ENCODE measurements at places on chromosomes 2 and 18.
A peak's percentile ranks its signal among the peaks of the same experiment; 100 is the strongest.

- DNase-seq = no peak
Observed at GRCh38 chr2:9690716-9691498, 60.1 kb upstream of the YWHAQ start.

- no peak for DNase-seq
Observed at GRCh38 chr2:46239175-46239846, 57.9 kb upstream of the EPAS1 start.

GRCh38 chr2:16773080-16773713 lies 107.6 kb upstream of the CYRIA start:
- DNase-seq = no peak

DNA sequence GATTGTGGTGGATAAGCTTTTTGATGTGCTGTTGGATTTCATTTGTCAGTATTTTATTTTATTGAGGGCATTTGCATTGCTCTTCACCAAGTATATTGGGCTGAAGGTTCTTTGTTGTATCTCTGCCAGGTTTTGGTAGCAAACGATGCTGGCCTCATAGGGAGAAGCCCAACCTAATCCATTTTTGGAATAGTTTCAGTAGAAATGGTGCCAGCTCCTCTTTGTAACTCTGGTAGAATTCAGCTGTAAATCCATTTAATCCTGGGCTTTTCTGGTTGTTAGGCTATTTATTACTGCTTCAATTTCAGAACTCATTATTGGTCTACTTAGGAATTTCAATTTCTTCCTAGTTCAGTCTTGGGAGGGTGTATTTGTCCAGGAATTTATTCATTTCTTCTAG lies 309.8 kb upstream of the SETBP1 start:
- DNase-seq = no peak

GRCh38 chr2:190879474-190880377 lies 895 bp upstream of the GLS start:
- DNase-seq = no peak

DNA sequence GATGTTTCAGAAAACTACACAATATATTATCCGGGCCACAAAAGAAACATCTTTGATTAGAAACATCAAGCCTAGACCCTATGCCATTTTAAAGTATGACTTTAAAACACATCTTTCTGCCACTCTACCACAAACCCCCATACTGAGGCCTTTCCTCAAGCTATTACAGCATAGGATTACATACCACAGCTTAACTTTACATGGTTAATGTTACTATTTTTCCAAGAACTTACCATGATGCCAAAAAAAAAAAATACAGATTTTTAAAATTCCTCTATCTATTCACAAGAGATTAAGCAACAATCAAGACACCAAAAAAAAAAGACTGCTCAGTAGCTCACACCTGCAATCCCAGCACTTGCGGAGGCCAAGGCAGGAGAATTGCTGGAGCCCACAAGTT lies 9.0 kb downstream of the NCKAP1 start:
- no peak for DNase-seq

- DNase-seq = no peak
Observed at GRCh38 chr2:152523091-152523490, 188.1 kb downstream of the FMNL2 start.

GRCh38 chr2:231318954-231319353 lies 76.6 kb upstream of the B3GNT7 start:
- DNase-seq = no peak

DNA sequence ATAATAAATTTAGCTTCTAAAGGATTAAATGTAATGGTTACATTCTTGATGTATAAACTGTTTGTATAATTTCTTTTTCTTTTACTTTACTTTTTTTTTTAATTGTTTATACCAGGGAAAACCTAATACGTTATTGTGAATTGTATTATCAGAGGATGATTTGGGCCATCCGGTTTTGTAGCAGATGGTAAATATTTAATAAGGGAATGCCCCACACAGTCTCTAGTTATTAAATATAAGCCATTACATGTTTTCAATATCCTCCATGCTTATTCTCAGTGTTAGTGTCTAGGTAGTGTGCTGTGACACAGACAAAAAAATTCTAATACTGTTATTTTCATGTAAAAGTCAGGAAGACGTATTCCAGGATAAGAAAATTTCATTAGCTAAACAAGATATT lies 553.9 kb downstream of the ZNF804A start:
- DNase-seq = no peak

DNA sequence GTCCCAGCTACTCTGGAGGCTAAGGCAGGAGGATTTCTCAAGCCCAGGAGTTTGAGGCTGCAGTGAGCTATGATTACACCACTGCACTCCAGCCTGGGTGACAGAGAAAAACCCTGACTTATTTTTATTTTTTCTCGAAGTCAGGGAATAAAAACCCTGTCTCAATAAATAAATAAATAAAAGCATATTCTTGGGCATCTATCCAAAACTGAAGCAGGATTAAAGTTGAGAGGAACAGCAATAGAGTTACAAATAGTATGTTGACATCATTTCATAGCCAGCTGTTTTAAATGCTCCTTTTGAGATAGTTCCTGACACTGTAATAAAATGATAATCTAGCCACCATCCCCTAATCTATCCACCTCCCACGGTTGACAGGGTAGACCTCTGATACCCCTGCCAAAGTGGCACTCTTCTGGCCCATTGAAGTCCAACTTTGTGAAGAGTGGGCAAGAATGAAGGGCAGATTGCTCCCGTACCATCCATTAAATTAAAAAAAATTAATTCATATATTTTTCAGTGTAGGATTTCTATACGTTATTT lies 42.3 kb upstream of the LPIN2 start:
- DNase-seq = no peak

- no peak for DNase-seq
Observed at GRCh38 chr2:154242687-154243086, 371.0 kb downstream of the GALNT13 start.

DNA sequence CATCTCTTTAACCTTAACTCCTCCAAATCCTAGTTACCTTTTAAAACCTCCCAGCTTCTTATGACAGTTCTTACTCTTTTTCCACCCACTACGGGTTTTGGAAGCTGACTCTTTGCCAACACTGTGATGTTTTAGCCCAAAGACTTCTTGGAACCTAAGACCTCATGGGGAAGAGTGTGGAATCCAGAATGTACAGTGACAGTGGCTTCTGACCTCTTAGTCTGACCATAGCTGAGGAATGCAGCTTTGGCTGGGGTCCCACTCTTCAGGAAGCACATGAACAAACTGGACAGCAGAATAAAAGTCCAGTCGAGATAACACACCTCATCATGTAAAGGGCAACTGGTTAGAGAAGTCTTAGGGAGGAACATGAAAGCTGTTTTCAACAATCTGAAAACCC lies 161.1 kb upstream of the PKDCC start:
- DNase-seq = no peak

- DNase-seq = no peak
Observed at GRCh38 chr2:240393831-240394410, 41.5 kb upstream of the GPC1 start.

GRCh38 chr2:80086831-80087230 lies 217.7 kb downstream of the LRRTM1 start:
- no peak for DNase-seq

DNA sequence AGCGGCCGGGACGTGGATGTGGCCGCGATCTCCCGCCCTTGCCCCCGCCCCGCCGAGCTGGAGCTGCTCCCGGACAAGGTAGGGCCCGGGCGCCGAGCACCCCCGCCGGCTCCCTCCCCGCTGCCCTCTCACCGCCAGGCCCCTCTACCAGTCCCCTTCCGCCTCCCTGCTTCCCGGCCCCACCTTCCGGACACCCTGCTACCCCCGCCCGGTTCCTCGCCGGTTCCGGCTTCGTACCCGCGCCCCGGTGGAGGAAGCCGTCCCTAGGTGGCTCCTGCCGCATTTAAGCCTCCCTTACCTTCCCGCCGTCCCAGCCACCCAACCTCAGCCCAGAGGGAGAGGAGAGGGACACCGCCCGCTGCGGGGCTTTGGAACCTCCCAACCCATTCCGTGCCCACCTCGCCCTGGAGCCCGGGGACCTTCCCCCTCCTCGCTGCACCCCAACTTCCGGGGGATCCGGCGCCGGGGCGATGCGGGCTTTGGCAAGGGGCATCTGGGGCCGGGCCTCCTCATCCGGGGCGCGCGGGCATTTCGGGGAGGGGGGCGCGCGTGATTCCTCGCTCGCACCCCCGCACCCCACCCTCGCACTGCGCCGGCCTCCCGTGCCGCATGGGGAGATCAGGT lies 475 bp downstream of the B3GNT2 start:
- DNase-seq = no peak

DNA sequence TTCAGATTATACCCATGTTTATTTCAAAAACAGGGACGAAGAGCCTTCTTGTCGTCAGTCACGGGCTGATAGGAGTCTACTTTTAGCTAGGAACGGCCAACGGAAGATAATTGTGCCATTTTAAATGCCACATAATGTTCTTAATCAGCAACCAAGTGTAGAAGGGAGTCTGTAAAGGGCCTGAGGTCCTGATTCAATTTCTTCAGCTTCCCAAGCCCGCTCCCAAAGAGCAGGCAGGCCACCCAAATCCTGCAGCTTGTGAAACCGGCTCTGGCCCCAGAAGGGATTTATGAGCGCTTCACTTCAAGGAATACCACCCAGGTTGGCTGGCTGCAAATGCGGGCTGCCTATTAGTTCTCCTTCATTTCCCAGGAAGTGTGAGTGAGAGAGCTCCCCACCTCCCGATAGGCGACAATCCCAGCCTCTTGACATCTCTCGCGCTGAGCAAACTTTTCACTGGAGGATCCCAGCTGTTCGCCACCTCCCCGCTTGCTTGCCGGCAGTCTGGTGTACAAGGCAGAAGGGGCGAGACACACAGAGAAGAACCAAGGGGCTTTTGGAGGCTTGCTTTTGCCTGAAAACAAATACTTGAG lies 272.9 kb downstream of the CDH20 start:
- DNase-seq = peak; percentile 33

DNA sequence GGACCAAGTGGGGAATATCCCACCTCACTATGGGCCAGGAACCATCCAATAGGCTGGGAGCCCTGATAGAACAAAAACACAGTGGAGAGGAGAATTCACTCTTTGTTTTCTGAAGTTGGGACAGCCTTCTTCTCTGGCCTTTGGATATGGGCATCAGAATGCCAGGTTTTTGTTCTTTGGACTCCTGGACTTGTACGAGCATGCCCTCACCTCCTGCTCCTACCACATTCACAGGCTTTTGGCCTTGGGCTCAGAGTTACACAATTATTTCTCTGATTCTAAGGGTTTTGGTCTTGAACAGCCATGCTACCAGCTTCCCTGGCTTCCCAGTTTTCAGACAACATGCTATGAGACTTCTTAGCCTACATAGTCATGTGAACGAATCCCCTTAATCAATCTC lies 732.9 kb upstream of the VRK2 start:
- no peak for DNase-seq

DNA sequence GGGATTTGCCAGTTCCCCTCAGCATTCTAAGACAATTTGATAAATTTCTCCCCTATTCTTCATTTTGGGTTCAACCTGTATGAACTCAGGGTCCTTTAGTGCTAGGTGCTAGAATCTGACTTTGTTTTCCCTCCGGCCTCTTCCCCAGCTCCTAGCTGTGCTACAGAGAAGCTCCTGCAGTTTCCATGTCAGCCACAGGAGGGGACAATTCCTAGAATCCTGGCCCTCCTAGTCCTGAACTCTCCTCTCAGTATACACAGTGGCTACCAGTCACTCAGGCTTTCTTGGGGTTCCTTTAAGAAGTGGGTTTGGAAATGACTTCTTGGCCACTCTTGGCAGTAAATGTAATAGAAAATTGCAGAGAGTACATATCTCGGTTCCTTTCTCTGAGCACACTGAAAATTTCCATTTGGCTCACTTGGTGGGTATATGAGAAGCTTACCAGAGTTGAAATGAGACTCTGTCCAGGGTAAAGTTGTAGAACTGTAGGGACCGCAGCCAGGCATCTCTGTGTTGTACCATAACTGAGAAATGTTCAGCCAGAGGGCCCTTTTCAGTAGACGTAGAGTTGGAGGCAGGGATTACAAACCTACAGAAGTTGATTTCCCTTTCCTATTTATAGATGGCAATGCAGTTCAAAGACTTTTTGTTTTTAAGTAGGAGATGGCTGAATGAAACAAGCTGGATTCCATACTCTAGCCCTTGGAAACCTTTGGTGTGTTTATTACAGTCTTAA lies 5.0 kb upstream of the CHST10 start:
- DNase-seq = no peak

GRCh38 chr2:211035548-211036185 lies 479.3 kb downstream of the CPS1 start:
- DNase-seq = no peak

GRCh38 chr18:26088487-26088886 lies 1.9 kb downstream of the SS18 start:
- DNase-seq = no peak

- peak; percentile 31 for DNase-seq
Observed at GRCh38 chr2:68357605-68358337, 7.3 kb upstream of the PLEK start.

DNA sequence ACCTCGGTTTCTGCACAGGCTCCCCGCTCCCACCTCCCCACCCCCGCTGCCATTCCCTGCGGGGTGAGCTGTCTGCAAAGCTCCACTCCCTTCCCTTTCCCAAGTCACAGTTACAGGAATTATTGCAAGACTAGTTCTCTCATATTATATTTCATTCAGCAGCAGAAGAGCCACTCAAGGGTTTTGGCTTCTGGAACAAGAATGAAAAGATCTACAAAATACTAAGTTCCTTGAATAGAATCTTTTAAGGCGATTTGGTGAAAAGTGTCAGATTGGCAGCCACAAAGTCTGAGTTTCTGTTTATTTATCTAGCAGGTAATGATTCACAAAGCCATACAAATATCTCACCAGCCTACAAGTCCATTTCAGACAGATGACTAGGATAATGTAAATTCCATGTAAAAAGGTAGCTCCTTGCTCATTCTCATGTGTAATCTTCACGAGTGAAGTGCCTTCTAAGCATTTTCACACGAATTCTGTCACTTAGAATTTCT lies 221.9 kb upstream of the RBBP8 start:
- peak; percentile 33 for DNase-seq

- DNase-seq = no peak
Observed at GRCh38 chr2:63692002-63692606, 103.3 kb downstream of the MDH1 start.

- DNase-seq = no peak
Observed at GRCh38 chr18:38483326-38483725, 917.7 kb upstream of the CELF4 start.

DNA sequence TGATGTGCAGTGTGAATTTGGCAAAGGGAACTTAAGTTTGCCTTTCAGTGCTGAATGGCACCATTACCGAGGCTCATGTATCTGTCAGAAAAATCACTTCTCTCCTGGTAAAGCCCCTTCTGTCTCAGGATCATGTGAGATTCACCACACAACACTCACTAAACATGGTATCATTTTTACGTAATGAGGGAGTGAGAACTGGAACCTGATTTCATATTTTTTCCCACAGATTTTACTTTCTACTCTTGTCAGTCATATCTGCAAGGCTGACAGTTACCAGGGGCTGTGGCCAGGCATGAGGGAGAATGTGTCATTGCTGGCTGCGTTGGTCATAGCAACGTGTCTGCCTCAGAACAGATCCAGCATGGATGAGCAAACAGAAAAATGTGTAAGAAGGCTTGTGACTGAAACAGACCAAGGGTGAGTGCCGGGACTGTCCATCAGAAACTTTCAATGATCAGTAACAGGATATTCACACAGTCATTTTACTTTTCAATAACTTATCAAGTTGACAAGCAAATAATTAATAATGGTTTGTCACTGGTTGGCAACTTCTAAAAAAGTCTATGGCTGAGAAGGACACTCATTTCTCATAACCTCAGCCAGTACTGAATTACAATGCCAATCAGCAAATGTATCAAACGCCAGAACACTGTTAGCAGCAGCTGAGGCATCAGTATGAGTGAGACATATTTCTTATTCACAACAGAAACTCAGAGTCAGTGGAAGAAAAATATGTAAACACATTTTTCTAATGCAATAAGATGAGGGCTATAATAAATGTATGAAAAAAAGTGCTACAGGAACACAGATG lies 100.5 kb downstream of the CDC42EP3 start:
- no peak for DNase-seq

Data from left ventricle myocardium inferior (tissue), 1 donor.